Nucleus accumbens (tissue), 56 donors: ENCODE measurements at places on chromosomes 12 and 14.

DNA sequence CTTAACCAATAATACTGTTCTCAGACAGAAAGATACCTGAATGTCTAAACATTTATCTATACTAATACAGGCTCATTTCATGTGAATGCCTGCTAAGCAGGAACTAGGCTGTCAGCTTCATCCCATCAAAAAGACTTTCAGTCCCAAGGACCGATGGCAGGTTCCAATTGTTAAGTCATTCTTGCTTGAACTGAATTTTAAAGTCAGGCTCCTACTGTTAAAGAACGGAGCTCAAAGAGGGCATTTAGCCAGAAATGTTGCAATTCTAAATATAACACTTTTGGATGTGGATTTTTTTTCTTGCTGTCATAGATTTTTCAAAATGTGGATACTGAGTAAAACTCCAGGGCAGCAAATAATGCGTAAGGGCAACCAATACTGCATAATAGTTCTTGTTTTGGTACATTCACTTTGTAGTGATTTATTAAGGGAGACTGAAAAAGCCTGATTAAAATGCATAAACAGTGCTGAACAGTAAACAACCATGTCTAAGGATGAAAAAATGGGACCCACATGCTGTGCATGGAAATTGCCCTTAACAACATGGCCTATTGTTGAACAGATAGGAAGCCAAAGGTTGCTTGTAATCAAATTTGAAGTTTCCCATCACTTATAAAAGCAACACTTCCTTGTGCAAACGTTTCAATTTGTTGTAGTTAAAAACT, 38.6 kb upstream of the DBX2 start:
- no peak for DNase-seq

DNA sequence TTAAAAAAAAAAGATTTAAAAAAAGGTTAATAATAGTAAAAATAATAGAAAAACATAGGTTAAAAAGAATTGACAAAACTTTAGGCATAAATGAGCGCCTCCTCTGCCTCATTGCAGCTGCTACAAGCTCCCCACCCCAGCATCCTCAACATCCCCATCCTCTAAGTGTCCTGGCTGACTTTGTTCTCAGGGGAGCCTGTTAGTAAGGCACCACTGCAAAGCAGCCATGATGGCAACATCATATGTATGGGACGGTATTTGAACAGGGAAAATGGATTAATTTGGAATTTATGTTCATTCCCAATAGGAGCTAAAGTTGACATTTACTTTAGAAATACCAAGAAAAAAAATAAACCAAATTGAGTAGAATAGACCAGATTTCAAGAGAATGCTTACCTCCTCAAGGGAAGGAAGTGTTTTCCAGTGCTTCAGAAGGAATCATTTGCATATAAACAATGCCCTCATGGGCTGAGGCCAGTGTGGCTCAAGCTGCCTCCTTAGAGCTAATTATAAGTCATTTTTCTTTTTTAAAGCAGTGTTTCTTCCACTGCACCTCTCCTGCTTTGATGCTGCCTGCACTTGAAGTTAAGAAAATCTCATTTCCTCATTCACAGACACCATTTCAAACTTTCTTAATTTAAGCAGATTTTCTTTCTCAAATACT, 59.6 kb downstream of the DACT1 start:
- DNase-seq: no peak

GRCh38 chr12:15852383-15852782, 29.8 kb upstream of the STRAP start:
- DNase-seq: no peak

DNA sequence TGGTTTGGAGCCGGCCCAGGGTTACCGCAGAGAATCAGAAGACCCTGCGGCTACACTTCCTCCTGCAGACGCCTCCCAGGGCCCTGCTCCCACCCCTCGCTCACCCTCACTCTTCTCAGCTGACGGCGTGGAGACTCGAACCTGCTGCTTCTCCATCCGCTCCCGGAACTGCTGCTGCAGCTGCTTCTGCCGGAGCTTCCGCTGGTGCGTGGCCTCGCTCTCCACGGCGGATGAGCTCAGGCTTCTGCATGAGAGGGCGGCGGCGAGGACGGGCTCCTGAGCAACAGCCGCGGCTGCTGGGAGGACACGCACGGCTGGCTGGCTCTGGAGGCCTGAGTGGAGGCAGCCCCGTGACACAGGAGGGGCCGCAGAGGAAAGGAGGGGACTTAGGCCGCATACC, 33.3 kb downstream of the RAD52 start:
- no peak for DNase-seq

- no peak for DNase-seq
Measured at GRCh38 chr12:40015345-40015744, 90.5 kb downstream of the SLC2A13 start.

- DNase-seq: no peak
Measured at GRCh38 chr12:64145226-64145625, 76.9 kb downstream of the KICS2 start.

- DNase-seq: no peak
Measured at GRCh38 chr14:96603350-96604255, 101.4 kb downstream of the PAPOLA start.

DNA sequence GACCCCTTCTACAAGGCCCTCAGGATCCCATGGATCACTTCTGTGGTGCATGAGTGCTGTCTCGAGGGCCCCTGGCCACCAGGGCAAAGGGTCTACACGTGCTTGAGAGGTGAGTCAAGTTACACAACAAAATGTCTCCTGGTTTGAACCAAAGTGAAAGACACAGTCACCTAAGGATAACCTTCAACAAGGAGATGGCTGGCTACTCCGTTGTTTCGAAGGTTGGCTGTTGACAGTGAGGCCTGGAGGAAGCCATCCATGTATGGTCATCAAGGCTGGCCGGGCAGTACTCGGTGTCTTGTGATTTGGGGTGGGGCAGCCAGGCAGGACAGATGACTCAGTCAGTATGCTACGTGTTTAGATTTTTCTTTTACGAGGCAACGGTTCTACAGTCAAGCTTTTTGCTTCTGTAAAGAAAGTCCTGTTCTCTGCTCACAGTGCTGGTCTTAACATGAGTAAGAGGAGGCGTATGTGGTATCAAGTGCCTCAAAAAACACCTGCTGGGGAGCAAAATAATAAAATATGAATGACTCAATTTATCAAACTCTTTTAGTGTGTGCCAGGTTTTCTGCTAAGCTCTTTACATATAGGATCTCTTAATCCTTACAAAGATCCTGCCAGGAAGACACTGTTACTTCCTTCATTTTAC, 18.0 kb upstream of the NT5DC3 start:
- DNase-seq: no peak

DNA sequence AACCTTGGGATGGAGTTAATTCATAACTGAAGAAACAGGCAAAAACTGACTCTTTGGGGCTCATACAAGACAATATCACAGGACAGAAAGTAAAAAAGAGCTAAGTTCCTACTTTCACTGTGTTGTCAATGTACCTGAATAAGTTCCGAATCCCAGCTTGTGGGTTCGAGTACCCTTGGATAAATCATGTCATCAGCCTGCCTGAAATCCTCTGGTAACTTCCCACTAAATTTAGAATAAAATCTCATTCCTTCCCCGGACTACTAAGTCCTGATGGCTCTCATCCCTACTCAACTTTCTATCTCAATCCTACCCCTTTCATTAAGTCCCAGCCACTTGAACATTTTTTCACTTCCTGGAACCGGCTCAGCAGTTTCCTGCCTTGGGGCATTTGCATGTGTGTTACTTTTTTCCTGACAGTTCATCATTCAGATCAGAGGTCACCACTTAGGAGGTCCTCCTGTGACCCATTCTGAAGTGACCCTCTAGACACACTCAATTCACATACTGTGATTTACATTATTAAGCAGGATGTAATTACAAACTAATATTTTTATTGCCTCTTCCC, 12.7 kb downstream of the ERP29 start:
- DNase-seq: no peak

DNA sequence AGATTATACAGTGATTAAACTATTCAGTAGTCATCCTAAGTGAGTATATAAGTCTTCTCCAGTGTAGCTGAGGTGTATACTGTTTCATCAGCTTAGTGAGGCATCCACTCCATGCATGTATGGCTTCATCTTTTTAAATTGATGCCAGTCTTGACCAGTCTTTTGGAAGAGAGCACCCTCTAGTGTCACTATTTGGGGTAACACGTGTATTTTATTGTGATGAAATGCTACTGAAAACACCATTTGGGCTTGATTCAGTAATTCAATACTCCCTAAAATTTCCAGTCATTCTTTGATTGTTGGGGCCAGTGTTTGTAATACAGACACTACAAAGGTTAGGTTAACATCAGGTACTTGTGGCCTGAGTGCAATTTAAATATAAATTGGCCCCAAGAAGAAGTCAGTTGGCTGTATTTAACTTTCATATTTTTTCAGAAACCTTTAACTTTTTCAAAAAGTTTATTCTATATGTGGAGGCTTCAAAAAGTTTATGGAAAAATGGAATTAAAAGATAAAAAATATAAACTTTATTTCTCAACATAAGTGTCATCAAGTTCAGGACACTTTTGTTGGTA, 35.3 kb downstream of the MIPOL1 start:
- DNase-seq: no peak

GRCh38 chr14:55117803-55118441, 11.1 kb upstream of the LGALS3 start:
- no peak for DNase-seq

GRCh38 chr14:51395361-51395849, 155.4 kb downstream of the TMX1 start:
- DNase-seq: no peak

- no peak for DNase-seq
Measured at GRCh38 chr14:48275301-48275700, 599.9 kb upstream of the MDGA2 start.
